ENCODE measurements at places on chromosomes 11 and 22.

GRCh38 chr11:93054279-93054678 is 84.8 kb downstream of the MTNR1B start:
- DNase-seq = no peak

- DNase-seq = no peak
Observed at GRCh38 chr22:40121461-40121860, 56.3 kb upstream of the TNRC6B start.

- DNase-seq = no peak
Observed at GRCh38 chr11:122517403-122518379, 137.8 kb upstream of the UBASH3B start.

DNA sequence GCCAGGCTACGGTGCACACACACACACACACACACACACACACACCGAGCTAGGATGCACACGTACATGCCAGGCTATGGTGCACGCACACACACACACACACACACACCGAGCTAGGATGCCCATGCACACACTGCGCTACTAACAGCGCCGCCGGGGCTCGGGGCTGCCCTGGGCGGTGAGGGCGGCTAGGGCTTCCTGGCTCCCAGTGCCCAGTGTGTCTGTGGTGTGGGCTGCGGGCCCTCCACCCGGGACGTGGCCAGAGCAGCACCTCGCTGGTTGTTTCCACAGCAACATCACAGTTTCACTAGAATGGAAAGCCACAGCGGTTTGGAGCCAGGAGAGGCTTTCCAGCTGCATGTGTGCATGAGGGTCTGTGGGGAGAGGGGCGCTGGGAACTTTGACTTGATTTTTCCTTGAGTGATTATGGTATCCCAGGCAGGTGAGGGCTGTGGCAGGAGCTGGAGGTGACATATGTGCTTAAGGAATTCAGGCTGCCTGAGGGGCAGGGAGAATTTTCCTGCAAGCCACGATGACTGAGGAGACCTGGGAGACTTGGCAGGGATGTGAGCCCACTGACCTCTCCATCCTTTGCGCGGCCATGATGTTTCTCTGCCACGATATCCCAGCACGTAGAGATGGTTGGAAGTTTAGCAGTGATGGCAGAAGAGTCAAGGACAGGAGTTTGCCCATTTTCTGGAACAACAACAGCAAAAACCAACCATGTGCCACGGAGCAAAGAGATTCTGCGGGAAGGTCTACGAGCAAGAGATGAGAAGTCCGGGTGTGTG is 195.9 kb downstream of the SNX19 start:
- no peak for DNase-seq

DNA sequence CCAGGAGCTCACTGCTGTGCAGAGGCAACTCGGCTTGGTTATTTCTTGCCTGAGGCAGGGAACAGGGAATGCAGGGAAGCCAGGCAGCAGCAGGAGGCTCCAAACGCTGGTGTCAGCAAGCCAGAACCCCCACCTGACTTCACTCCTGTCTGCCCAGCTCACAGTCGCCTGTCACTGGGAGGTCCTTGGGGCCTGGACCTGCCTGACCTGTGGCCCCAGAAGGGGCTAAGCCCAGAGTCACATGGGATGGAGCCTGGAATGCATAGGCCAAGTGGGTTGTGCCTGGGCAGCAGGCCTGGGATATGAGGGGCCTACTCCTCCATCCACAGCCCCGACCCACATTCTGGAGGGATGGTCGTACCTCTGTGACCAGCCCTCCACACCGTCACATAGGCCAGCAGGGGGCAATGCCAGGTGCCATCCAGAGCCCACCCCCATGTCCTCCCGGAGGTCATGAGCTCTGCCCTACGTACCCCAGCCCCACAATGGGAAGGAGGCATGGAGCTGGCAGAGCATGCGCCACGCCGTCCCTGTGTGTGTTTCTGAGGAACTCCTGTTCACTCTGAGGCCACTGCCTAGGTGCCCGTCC is 5.2 kb downstream of the RASSF7 start:
- DNase-seq = no peak
